ENCODE measurements at places on chromosomes 4 and X.

DNA sequence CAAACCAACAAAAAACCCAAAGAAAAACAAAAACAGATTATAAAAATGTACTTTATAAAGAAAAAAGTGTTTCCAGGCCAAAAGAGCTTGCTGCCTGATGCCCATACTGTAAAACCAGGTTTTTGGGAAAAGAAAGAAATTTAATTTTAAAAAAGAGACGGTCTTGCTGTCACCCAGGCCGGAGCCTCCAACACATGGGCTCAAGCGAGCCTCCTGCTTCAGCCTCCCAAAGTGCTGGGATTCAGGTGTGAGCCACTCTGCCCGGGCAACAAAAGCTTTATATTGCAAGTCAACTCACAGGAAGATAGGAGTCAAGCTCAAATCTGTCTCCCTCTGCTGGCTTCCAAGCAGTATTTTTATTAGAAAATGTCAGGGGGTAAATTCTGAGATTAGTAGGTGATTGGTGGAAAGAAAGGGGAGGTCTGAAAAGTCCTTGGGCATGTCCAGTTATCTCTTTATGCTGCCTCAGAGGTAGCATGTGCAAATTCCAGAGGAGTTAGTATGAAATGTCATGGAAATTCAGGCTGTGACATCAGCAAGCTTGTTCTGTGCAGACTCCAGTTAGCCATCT lies 39.4 kb downstream of the MGST2 start:
- DNase-seq: no peak

DNA sequence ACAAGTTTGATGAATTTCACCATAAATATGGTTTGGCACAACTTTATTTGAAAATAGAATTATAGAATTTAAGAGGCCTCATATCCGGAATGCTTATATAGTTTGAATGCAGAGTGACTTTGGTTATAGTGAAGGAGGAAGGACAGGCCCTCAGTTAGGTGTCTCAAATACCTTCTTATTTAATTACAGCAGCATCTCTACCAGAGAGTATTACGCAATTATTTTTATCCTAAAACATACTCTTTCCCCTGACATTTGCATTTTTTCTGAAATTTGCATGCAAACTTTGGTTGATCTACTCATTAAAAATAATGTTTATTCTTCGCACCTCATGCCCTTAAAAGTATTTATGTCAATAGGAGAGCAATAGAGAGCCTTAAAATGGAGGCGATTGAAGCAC lies 305.4 kb downstream of the PACRGL start:
- no peak for DNase-seq

DNA sequence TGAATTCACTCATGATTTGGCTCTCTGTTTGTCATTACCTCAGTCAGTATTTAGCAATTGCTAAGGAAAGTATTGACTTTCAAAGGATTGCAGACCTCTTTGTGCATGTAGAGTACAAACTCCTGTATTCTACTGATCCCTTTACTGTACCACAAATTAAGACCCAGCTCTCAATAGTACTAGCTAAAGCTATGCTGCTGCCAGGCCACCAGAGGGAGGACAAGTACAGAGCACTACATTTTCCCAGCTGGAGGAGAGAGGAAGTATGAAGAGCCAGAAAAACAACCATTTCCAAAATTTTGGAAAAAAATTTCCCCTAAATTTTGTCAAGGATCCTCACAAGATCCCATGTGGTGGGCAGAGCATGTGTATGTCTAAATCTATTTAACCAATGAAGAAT lies 175.0 kb upstream of the MTMR8 start:
- no peak for DNase-seq

DNA sequence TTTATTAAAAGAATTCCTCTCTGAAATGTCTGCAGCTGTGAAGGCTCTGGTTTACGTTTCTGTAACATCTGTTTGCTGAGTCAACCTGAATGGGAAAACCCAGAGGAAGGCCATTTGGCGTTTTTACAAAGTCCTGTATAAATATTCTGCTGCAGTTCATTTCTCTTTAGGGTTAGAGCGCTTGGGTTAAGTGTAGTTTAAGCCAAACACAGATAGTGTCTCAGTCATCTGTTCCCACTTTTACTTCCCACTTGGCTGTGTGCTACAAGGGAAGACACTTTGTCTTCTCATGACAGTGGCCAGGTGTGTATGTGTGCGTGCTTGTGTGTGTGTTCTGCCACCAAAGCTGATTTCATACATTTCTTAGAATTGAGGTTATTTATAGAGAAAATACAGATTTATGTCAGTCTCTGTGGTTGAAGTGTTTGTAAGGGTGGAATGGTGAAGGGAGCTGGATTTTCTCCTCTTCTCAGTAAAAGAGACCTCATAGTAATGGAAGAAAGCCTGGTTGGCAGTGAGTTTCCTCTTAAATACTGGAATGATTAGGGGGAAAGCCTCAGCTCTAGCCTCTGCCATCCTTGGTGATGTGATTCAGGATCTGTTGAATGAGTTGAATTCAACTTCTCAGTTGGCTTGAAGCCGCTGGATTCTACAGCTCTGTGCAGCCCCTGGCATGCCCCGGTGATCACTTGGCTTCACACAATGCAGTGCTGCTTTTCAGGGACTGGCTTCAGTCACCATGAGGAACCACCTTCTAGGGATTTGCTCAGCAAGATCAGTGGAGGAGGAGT lies 50.6 kb downstream of the JADE1 start:
- DNase-seq: no peak

GRCh38 chrX:3230496-3230895 lies 116.0 kb downstream of the MXRA5 start:
- DNase-seq: no peak

Data from stimulated activated CD4-positive, alpha-beta T cell treated with anti-CD3 and anti-CD28 coated beads, Interleukin-1b, Interleukin-23, amount 100 ng/mL, for 24 hours (primary cell).